ENCODE measurements at places on chromosomes 2 and 18. TPM values are rescaled to one million over a fixed set of nuclear protein-coding genes. Genes with fewer than 3 reads are reported as not detected.

Gene SPR
- total RNA-seq, result 10.7 TPM

DNA sequence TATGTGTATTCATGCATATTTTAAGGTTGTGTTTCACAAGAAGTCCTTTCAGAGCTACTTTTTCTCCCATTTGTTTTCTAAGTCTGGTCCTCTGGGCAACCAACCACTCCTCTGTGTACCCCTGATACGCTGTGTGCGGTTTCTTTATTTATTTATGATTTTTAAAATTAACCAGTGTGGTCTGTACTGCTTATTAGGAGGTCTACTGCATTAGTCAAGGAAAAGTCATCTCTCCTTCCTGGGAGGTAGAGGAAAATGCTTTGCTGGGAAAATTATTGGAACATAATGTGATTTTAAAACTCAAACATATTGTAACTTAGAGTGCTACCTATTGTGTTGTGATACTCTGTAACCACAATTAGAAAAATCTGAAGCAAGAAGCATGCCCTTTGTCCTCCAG is 1404.3 kb downstream of the SUCLG1 start:
- H3K27me3 ChIP-seq, result no peaks in the 10 kb centered on the region
- no peaks in the 10 kb centered on the region for H3K4me1 ChIP-seq
- DNase-seq, result no peak

Gene RGPD6
- total RNA-seq, result 15.3 TPM

- H3K4me3 ChIP-seq, result no peak overlapping the region
- no peak overlapping the region for H3K27ac ChIP-seq
- no peaks in the 10 kb centered on the region for H3K4me1 ChIP-seq
- no peak for DNase-seq
- no peaks in the 10 kb centered on the region for H3K36me3 ChIP-seq
Measured at GRCh38 chr18:32349728-32350395, 120.8 kb downstream of the GAREM1 start.

Gene PSD4
- 1.3 TPM for total RNA-seq

DNA sequence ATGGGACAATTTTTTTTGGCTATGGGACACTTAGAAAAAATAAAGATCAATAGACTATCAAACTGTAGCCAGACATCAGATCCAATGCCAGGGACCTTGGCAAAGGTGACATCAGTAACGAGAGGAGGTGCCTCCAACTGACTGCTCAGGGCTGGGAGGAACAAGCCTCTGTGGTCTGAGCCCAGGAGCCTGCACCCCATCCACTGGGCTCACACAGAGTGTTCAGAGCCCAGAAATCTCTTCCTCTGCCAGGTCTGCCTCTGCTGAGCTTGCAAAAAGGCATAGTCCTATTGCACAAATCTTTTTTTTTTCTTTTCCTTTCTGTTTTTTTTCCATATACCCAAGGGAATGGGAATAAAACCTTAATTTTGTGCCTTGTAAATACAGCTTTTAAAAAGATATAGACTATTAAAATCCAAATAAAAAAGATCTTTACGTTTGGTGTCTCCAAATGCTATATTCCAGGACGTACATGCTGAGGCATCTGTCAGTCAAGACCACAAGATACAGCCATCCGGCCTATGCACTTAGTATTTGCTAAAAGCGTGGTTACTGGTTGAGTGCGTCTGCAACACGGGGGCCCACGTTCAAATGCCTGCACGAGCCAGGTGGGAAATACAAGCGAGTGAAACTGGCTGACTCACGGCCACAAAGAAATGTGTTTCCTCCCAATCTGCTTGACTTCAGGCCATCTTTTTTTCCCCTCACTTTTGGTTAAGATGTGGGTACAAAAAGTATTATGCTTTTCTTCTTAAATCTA is 7.8 kb upstream of the ARHGAP25 start:
- H3K4me1 ChIP-seq, result no peaks in the 10 kb centered on the region
- no peak for DNase-seq
- H3K27me3 ChIP-seq, result no peaks in the 10 kb centered on the region
- no peaks in the 10 kb centered on the region for H3K36me3 ChIP-seq
- no peak overlapping the region for H3K27ac ChIP-seq

GRCh38 chr2:44016282-44016681 is 20.5 kb upstream of the LRPPRC start:
- H3K27ac ChIP-seq, result no peak overlapping the region
- no peaks in the 10 kb centered on the region for H3K36me3 ChIP-seq
- no peak overlapping the region for H3K4me3 ChIP-seq
- peak; percentile 13 for DNase-seq

DNA sequence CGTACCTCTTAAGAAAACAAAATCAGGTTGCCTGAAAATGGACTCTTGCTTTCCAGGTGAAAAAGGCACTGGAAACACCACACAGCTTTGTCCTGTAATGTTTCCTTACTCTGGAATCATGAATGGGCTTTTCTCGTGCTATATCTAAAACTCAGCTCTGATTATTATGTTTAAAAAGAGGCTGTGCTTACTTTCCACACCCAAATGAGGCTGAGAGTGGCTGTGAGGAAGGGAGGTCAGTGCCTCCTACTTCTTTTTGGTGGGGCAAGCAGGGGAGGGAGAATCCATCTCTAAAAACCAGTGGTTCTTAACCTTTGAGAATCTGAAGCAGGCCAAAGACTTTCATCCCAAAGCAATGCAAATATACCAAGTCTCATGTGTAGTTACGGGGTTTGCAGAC is 148.6 kb downstream of the FAM210A start:
- H3K27me3 ChIP-seq, result no peaks in the 10 kb centered on the region
- H3K27ac ChIP-seq, result no peak overlapping the region
- no peaks in the 10 kb centered on the region for H3K4me1 ChIP-seq

DNA sequence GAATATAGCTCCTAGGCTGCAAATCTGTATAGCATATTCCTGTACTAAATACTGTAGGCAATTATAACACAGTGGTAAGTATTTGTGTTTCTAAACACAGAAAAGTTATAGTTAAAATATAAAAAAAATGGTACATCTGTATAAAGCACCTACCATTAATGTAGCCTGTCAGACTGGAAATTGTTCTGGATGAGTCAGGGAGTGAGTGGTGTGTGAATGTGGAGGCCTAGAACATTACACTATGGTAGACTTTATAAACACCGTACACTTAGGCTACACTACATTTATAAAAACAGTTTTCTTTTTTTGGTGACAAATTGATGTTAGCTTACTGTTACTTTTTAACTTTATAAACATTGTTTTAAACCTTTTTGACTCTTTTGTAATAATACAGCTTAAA is 226.3 kb downstream of the CCDC85A start:
- DNase-seq, result no peak
- no peaks in the 10 kb centered on the region for H3K36me3 ChIP-seq
- no peaks in the 10 kb centered on the region for H3K4me1 ChIP-seq
- H3K27me3 ChIP-seq, result no peaks in the 10 kb centered on the region
- no peak overlapping the region for H3K27ac ChIP-seq

Gene PPP1R1C
- total RNA-seq, result 5.3 TPM

Gene VWA3B
- total RNA-seq, result not detected

Gene EPB41L3
- total RNA-seq, result 12.8 TPM

DNA sequence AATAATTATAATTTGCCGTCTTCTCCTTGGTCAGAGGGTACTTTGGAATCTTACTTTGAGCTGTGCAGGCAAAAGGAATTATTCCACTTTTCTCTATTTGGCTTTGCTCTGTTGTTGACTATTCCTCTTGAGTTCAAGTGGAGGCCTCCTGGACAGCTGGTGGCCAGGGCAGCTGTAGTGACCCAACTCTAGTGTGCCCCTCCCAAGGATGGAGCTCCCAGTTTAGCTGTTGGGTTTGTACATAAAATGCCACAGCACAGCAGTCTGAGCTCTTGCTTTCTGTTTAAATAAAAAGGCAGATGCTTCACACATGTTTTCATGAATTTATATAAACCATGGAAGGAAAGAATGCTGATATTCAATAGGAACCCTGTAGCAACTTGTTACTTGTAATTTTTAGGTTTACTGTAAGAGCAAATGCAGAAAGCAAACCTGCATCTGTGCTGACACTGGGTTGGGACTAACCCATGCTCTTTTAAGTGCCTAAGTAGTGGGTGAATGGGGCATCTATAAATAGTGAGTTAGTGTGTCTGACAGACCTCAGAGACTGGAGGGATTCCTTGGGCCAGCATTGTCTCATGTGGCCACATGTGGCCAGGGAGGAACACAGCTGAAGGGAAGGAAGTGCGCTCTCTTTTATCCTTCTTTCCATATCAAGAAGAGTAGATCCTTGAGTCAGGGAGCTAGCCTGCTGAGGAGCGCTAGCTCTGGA is 121.8 kb downstream of the FHOD3 start:
- H3K27ac ChIP-seq, result no peak overlapping the region
- no peak overlapping the region for H3K4me3 ChIP-seq
- H3K27me3 ChIP-seq, result no peaks in the 10 kb centered on the region
- H3K36me3 ChIP-seq, result no peaks in the 10 kb centered on the region
- H3K4me1 ChIP-seq, result no peaks in the 10 kb centered on the region

GRCh38 chr2:205280596-205281236 is 401.6 kb upstream of the NRP2 start:
- H3K27me3 ChIP-seq, result no peaks in the 10 kb centered on the region
- DNase-seq, result no peak
- H3K4me3 ChIP-seq, result no peak overlapping the region
- H3K36me3 ChIP-seq, result no peaks in the 10 kb centered on the region
- H3K4me1 ChIP-seq, result peaks cover 17% of the 10 kb centered on the region

DNA sequence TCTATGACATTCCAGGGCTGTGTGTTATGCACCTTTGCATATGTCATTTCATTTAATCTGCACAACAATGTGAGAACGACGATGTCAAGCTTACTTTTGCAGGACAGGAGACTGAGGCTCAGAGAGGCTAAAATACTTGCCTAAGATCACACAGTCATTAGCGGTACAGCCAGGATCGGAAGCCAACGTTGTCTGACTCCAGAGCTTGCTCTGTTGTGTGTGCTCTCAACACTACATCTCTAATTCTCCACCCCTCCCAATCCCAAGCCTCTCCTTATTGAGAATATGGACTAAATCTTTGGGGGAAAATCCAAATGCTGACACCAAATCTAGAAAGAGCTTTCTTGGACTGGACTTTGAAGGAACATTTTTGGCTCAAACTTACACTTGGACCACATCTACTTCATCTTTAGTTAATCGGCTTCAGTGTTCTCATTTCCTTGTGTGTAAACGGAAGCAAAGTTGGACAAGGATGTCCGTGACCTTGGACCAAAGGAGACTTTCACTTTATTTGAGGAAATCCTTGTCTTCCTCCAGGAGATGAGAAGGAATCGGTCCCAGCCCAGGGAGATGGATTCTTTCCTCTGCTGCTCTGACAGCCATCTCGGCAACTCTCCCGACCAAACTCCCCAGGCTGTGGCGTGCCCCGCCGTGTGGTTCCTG is 242.4 kb downstream of the LPIN1 start:
- no peak for DNase-seq
- no peak overlapping the region for H3K27ac ChIP-seq
- H3K36me3 ChIP-seq, result no peaks in the 10 kb centered on the region
- no peak overlapping the region for H3K4me3 ChIP-seq
- H3K4me1 ChIP-seq, result no peaks in the 10 kb centered on the region

Gene MAP3K19
- not detected for total RNA-seq

DNA sequence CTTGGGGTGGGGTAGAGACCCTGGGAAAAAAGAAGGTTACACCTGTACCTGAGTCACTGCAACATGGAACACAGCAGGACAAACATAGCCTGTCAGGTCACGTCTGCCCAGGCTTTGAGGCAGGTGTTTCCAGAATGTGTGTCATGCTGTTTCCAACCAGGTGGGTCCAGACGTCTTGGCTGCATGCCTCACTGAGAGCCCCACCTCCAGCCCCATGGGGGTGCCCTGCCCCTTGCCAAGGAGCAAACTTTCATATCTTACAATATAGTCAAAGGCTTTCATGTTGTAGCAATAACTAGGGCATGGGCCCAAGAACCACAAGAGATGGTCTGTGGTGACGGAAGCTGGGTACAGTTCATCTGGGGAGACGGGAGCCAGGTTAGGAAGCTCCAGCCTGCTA is 499.7 kb downstream of the BCL11A start:
- H3K27ac ChIP-seq, result no peak overlapping the region
- no peak overlapping the region for H3K4me3 ChIP-seq
- peaks cover 2% of the 10 kb centered on the region for H3K4me1 ChIP-seq
- no peak for DNase-seq
- H3K27me3 ChIP-seq, result no peaks in the 10 kb centered on the region
- H3K36me3 ChIP-seq, result no peaks in the 10 kb centered on the region

DNA sequence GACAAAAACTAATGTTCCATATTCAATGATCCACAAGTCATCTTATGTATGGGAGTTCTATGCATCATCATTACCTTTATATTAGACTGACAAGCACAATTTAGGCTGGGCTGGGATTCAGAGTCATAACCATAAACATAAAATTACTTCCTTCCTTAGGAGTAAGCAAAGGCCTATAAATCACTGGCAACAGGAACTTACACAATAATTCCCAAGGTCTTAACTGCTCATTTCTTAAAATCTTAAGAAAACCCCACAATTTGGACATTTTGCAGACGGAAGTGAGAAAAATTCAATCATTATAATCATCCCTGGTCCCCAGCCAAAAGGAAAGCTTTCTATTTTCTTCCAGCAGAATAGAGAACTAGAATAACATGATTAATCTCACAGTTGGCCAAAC is 232.3 kb downstream of the DYM start:
- no peaks in the 10 kb centered on the region for H3K36me3 ChIP-seq
- H3K27ac ChIP-seq, result no peak overlapping the region
- DNase-seq, result no peak

Gene CCDC148
- 1.3 TPM for total RNA-seq

Gene CMPK2
- 0.31 TPM for total RNA-seq

Gene PROC
- 1.7 TPM for total RNA-seq

Measured in H1 (cell line).